Renal cortex interstitium (tissue), 15 donors: ENCODE measurements at places on chromosomes 3 and 15. TPM values are rescaled to one million over a fixed set of nuclear protein-coding genes. Genes with fewer than 3 reads are reported as not detected.

The GRAMD2A gene
- 7.0 TPM for polyA plus RNA-seq

DNA sequence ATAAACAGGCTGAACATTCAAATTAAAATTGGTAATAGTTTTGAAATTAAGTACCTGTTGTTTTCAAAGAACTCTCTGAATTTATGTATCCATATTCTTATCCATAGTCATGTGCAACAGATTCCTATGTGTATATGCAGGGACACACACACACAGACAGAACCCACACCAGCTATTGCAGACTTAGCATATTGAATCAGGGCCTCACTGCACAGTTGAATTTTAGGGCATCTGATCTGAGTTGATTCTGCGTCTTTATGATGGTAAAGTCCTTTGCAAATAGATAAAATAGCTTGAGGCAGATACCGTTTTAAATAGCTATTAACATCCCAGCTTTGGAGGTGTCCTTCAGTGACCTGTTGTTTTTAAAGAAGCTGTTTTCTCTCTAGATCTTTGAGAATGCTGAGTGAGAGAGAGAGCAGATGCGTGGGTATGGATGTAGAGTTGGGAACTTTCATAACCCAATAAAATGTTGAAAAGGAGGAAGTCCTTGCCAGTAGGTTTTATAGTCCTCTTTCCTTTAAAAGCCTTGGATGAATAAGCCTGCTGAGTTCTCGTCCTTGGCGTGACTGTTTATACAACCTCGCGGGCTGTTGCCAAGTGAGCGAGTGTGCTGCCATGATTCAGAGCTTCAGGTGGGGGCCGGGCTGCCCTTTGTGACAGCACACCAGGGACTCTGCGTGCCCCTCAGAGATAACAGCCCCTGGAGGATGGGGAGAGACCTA is 18.3 kb downstream of the MYZAP start:
- no peak for DNase-seq

DNA sequence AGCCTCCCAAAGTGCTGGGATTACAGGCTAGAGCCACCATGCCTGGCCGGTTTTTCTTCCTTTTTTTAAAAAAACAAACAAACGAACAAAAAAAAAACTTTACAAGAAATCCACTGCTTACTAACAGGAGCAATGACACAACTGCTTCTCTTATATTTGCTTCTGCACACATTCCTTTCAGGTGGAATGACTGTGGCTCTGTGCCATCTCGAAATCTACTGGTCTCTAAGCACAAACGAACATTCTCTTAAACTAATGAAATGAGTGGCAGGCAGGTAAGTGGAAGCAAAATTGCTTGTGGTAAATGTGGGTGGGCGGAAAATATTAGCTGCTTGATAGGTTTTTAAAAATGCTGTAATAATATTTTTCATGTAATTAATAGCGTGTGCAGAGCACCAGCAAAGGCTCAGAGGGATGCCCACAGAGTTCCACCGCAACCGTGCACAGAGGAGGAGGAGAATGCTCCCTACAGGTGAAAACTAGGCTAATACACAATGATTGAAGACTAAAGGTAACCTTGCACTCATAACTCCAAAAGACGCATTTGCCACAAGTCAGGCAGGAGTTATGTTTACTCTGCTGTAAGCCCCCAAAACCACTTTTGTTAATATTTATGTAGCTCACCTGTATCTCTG is 77.4 kb downstream of the LSAMP start:
- no peak for DNase-seq

- DNase-seq = no peak
Observed at GRCh38 chr3:188279502-188280335, 125.8 kb downstream of the LPP start.

GRCh38 chr3:182979103-182979673 is 1.1 kb downstream of the DCUN1D1 start:
- peak; percentile 13 for DNase-seq
